ENCODE measurements at places on chromosomes 3 and 15.

DNA sequence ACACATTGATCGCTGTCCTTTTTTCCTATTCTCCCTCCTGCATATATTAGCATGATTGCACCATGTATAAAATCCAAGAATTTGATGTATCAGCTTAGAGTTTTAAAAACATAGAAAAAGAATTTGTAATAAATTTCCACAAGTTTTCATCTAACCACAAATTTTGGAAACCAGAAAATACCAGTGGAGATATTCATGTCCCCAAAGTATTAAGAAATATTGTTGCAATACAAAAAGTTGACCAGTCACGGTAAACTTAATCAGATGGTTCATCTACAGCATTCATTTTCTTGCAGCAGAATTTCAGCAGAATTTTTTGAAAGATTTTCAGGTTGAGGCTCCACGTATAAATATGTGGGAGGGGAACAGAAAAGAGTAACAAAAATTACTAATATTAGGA, 500.9 kb upstream of the MDFIC2 start:
- no peaks in the 10 kb centered on the region for H3K27me3 ChIP-seq
- H3K27ac ChIP-seq: no peak overlapping the region
- no peak overlapping the region for H3K4me3 ChIP-seq

DNA sequence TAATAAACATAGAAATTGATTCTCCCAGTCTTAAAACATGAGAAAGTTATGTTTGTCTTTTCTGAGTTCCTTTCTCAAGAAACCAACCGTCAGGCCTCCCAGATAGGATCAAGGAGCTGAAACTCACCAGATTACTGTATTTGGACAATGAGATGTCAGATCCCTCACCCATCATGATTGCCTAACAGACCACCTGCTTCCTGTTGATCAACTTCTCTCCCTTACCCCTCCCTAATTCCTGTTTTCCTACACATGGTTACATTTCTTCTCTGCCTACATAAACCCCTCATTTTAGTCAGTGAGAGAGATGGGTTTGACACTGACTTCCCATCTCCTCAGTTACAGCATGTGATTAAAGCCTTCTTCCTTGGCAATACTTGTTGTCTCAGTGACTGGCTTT, 917.5 kb downstream of the FHIT start:
- H3K4me3 ChIP-seq: no peak overlapping the region
- no peak overlapping the region for H3K27ac ChIP-seq
- H3K36me3 ChIP-seq: no peaks in the 10 kb centered on the region
- no peaks in the 10 kb centered on the region for H3K27me3 ChIP-seq

GRCh38 chr15:85727068-85727467, 67.7 kb downstream of the KLHL25 start:
- no peaks in the 10 kb centered on the region for H3K27me3 ChIP-seq
- H3K36me3 ChIP-seq: peaks cover 61% of the 10 kb centered on the region
- H3K27ac ChIP-seq: peak overlapping the region; percentile 82
- no peak overlapping the region for H3K4me3 ChIP-seq
- no peak for DNase-seq
- peaks cover 32% of the 10 kb centered on the region for H3K4me1 ChIP-seq

GRCh38 chr3:79047581-79047980, 720.2 kb downstream of the ROBO1 start:
- no peak overlapping the region for H3K27ac ChIP-seq
- no peak for DNase-seq
- H3K27me3 ChIP-seq: no peaks in the 10 kb centered on the region
- no peak overlapping the region for H3K4me3 ChIP-seq

DNA sequence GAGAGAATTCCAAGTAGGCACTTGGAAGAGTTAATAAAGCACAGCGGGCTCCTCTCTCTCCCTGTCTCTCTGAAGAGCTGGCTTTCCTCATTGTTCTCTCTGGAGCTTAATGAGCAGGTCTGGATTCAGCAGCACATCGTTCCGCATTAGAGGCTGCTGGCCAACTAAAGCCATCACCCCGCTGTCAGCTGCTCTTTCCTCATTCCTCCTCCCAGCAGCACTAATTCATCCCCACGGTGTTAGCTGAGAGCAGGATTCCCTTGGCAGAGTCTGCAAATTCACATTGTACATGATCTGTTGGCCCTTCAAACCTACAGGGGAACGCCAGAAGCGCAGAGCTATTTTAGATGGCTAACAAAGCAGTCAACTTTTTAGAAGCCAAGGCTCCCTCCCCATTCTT, 44.2 kb downstream of the SGO1 start:
- no peak overlapping the region for H3K27ac ChIP-seq
- H3K4me3 ChIP-seq: no peak overlapping the region
- H3K36me3 ChIP-seq: peaks cover 9% of the 10 kb centered on the region
- H3K4me1 ChIP-seq: no peaks in the 10 kb centered on the region
